ENCODE measurements at places on chromosomes 4 and X.

GRCh38 chr4:14264437-14264836 is 636.9 kb upstream of the BOD1L1 start:
- DNase-seq, result no peak

DNA sequence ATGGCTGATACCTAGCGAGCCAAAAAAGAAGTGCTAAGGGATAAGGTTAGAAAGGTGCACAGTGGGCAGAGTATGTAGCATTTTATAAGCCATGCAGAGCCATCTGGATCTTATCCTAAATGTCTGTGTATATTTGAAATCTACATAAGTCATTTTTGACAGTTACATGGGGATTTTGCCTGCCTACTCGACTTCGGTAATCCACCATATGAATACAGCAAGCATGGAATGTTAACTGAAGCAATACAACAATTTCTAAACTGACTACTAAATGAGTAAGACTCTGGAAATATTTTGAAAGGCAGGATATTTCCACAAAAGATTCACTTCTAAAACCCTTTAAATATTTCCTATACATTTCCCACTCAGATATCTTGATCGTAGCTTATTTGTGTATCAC is 122.5 kb downstream of the KCNIP4 start:
- no peak for DNase-seq

DNA sequence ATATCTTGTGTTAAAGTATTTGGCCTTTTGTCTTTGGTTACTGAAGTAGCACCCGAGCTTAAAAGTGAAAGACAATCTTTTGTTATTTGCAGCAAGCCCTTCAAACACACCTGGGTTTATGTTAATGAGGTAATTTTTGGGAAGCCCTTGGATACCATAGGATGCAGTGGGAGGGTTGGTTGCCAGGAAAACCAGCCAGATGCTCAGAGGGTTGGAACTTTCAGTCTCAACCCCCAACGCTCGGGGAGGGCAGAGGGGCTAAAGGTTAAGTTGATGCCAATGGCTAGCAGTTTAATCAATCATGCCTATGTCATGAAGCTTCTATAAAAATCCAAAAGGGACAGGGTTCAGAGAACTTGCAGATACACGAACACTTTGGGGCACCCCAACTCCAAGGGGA is 17.2 kb upstream of the GPR173 start:
- no peak for DNase-seq

- DNase-seq, result no peak
Observed at GRCh38 chr4:16035843-16036242, 48.0 kb downstream of the PROM1 start.

DNA sequence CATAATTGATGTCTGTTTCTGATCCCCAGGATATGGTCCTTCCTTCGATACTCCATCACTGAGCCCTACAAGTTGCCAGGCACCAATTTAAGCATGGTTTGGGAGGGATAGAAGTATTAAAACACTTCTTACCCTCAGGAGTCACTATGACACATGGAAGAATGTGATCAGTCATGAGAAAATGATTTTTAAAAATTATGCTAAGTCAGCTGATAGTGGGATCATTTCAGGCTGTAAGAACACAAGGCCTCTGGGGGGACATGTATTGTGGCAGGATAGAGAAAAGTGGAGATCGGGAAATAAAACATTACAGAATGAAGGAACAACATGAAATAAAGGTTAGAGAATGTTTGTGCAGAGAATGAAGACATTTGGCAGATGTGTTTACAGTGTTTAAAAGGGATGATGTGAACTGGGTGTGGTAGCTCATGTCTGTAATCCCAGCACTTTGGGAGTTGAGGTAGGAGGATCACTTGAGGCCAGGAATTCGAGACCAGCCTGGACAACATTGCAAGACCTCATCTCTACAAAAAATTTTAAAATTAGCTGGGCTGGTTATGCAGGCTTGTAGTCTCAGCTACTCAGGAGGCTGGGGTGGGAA is 64.0 kb downstream of the ELOVL6 start:
- DNase-seq, result no peak

GRCh38 chr4:40963897-40964478 is 214.2 kb downstream of the NSUN7 start:
- no peak for DNase-seq
